H4 (cell line): ENCODE measurements at places on chromosomes 12 and 14.

DNA sequence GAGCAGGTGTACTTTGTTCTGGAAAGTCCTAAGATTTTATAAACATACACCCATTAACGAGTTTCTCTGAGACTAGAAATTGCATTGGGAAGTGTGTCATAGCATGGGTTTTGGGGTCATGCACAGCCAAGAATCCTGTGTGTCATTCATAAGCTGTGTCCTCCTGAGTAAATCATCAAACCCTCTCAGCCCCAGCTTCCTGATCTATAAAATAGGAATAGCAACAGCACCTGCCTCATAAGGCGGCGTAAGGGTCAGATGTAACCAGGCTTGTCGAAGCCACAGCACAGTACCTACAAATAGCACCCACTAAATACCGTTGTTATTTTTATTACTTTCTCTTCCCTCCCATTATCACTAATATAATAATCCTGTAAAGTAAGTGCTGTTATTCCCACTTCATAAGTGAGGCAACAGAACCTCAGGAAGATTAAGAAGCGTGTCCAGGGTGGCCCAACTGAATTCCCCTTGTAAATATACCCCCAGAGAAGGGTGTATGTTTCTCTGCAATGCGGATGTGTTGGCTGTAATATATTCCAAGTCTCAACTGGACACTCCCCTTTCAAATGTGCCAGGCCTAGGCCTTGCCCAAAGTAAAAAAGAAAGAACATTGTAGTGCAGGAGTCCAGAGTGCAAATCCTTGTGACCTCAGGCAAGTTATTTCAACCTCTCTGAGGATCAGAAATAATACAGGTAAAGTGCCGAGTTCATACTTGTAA lies 188.3 kb upstream of the BCL2L14 start:
- DNase-seq = no peak

GRCh38 chr12:122238861-122239260 lies 13.0 kb upstream of the DIABLO start:
- DNase-seq = no peak

DNA sequence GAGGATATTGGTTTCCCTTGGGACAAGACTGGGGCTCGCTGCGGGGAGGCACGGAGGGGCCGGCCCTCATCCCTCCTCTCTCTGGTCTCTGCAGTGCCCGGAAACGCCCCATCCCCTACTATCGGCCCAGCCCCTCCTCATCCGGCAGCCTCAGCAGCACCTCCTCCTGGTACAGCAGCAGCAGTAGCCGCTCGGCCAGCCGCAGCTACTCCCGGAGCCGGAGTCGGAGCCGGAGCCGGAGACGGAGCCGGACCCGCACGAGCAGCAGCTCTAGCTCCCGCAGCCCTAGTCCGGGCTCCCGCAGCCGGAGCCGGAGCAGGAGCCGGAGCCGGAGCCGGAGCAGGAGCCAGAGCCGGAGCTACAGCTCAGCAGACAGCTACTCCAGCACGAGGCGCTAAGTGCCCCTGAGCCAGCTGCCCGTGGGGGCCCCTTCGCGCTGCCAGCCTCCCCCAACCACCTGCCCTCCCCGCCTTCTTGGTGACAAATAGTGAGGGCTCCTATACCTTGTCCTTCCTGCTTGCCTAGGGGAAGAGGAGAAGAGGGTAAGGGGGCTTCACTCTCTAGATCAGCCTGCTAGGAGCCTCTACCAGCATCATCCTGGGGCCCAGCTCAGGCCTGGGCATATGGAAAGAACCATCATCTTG lies 22.2 kb upstream of the HSPB8 start:
- DNase-seq = no peak

DNA sequence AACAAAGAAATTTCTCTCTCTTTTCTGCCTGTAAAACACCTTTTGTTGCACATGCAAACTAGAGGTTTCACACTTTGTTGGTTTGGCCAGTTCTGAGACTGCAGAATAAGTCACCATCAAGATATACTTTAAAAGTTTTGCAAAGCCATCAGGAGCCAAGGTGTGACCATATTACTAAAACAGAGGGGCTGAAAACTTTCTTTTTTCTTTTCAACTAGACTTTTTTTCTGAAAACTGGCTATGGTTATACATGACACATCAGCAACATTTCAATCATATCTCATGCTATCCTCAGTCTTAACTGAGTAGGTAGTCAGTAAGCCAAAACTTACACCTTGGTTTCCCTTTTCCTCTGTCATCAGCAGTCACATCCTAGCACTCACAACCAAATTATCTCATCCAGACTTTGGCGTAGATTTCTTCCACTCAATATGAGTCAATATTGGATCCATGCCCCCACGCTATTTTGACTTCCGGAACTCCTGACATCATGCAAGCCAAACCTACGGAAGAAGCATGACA lies 4.1 kb upstream of the IFNG start:
- no peak for DNase-seq

GRCh38 chr14:76201162-76201561 lies 49.4 kb downstream of the GPATCH2L start:
- DNase-seq = peak; percentile 6

GRCh38 chr14:22472935-22473854 lies 115.8 kb downstream of the DAD1 start:
- peak; percentile 35 for DNase-seq

- DNase-seq = peak; percentile 24
Measured at GRCh38 chr12:84825149-84825548, 87.5 kb downstream of the SLC6A15 start.

DNA sequence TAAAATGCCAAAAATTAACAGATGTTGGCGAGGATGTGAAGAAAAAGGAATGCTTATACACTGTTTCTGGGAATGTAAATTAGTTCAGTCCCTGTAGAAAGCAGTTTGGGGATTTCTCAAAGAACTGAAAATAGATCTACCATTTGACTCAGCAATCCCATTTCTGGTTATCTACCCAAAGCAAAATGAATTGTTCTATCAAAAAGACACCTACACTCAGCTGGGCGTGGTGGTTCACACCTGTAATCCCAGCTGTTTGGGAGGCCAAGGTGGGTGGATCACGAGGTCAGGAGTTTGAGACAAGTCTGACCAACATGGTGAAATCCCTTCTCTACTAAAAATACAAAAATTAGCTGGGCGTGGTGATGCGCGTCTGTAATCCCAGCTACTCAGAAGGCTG lies 279.3 kb upstream of the PDE3A start:
- DNase-seq = no peak

DNA sequence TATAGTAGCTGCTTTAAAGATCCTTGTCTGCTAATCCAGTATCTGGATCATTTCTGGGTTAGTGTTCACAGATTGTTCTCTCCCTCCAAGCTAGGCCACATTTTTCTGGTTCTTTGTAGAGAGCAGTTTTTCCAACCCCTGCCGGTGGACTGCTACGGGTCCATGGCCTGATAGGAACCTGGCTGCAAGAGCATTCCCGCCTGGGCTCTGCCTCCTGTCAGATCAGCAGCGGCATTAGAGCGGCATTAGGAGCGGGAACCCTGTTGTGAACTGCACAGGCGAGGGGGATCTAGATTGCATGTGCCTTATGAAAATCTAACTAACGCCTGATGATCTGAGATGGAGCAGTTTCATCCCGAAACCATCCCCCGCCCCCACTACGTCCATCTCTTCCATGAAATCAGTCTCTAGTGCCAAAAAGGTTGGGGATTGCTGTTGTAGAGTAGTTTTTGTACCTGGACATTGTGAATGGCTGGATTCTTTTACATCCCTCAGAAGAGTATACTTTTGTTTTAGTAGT lies 50.4 kb downstream of the MYRFL start:
- no peak for DNase-seq

DNA sequence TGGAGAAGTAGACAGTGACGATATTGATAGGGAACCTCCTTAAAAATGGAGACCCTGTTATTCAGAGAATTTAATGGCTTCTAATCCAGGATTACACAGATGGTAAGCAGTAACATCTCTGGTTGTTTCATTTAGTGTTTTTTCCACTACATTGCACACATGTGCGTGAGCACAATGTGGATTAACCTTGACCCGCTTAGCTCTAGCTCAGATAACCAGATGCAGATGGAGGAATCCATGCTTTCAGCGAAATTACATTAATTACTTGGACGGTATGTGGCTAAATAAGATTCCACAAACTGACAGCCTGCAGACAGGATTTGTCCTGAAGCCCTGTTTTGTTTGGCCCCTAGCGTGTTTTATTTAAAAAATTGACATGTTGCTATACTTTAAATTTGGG lies 378.4 kb downstream of the CCDC91 start:
- DNase-seq = no peak

GRCh38 chr12:4591180-4591687 lies 29.2 kb downstream of the DYRK4 start:
- DNase-seq = no peak

DNA sequence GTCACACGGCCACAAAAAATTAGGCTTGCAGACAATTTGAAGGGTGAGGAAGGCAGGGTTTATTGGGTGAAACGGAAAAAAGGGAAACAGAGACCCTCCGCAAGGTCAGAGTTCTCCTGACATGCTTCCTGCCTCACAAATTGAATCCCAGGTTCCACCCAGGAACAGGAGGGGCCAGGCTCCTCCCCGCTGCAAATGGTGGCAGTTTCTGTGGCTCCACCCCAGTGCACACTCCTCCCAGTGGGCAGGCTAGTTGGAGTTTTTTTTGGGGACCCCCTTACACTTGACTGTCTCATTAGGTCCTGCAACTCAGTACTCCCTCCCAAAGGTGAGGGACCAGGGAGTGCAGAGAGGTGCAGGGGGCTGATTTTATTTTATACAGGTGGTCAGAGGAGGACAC lies 39.4 kb upstream of the PPP1CC start:
- no peak for DNase-seq

GRCh38 chr14:25477316-25478098 lies 427.6 kb upstream of the STXBP6 start:
- DNase-seq = no peak

- no peak for DNase-seq
Measured at GRCh38 chr12:68559984-68560850, 50.5 kb upstream of the RAP1B start.

DNA sequence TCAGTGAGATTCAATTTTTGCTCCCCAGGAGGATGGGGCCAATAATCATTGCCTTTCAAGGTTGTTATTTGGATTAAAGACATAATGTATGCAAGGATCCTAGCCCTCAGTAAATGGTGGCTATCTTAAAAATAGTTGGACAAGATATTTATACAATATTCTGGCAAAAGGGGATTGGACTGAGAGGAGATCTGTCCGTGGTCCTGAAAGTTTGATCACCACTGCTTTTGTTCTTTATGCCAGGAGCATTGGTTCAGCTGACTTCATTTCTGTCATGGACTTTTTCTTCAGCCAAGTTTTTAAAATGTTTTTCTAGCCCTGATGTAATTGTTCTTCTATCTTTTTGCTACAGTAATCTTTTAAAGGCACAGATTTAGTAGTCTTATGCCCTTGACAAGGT lies 70.2 kb upstream of the TCL1A start:
- no peak for DNase-seq

- DNase-seq = peak; percentile 5
Measured at GRCh38 chr14:33120341-33120740, 181.7 kb downstream of the NPAS3 start.

GRCh38 chr12:86744547-86745212 lies 488.5 kb upstream of the MGAT4C start:
- no peak for DNase-seq

DNA sequence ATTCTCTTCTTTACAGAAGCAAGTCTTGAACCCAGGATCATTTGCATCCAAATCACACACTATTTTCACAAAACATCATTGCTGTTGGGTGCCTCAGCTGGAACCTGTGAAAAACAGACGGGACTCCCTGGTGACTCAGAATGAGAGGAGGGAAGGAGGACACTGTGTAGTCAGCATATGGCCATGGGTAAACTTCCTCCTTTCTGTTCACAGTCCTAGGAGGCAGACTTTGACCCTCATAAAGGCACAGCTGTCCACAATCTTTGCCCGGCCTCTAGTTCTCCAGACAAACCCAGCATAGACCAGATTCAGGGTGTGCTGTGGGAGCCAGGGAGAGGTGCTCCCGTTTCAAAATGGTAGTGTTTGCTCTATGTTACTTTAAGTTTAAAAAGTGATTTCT lies 62.0 kb downstream of the DYRK2 start:
- no peak for DNase-seq

DNA sequence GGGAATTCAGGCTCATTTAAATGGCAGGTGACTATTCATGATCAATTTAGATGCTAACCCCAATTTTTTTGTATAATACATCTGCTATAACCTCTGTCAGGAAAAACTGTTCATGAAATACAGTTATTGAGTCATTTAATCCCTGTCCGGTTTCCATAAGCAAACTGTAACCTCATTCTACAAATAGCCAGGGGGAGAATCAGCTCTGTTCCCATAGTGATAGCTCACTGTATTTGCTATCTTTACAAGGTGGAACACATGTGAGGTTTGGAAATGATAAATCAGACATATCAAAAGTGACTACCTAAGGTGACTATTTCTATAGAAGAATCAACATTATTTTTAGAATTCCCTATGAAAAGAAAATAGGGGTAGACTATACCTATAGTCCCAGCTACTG lies 38.6 kb upstream of the VPS33A start:
- no peak for DNase-seq

- peak; percentile 28 for DNase-seq
Measured at GRCh38 chr14:90235179-90235976, 21.0 kb upstream of the PSMC1 start.

DNA sequence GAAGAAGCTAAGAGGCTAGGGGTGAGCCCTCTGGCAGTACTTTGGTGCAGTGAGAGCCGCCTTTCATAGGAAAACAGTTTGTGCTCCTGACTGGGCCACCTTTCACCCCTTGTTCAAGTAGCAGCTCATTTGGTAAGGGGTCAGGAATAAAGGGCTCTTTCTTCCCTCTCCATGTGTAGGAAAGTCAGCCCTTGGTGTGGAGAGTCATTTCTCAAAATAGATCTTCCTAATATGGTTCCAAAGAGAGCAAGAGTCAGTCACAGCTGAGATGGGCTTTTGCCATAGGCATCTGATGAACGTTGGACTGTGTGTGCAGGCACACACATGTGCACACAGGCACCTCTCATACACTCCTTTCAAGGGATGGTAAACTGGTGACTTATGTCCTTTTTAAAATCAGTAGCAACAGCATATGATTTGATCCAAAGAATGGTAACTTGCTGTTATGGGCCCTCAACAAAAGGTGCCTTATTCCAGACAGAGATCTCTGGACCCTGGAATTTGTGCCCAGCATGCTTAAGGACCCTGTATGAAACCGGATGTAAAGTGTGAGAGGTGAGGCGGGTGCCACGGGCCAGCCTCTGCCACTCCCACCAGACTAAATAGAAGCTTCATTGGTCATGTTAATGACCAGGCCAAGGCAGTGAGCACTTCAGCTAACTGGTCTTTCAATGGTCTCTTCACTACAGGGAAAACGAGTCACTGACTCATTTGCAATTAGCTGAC lies 16.7 kb upstream of the RIC8B start:
- DNase-seq = no peak

GRCh38 chr12:25110260-25110659 lies 84.7 kb downstream of the DNAI7 start:
- no peak for DNase-seq

- no peak for DNase-seq
Measured at GRCh38 chr12:14883686-14884085, 2.0 kb downstream of the MGP start.

GRCh38 chr12:124484526-124484953 lies 82.9 kb downstream of the NCOR2 start:
- no peak for DNase-seq

DNA sequence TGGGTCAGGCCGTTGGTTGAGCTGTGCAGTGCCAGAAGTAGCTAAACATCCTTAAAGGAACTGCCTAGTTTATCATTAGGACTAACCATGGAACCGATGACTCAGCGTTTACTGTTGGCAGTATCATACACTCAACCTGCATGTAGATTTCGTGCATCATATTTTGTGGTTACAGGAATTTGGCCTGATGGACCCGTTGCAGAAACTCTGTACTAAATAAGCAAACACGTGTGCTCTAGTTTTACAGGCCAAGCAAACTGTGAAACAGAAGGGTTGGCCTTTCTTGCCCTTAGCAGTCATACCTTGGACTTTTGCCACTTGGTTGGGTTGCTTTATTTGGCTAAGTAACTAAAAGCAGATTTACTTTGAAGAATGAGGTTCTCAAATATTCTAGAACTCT lies 35.6 kb downstream of the DGLUCY start:
- DNase-seq = peak; percentile 99
